ENCODE measurements at places on chromosomes 7 and 10.

DNA sequence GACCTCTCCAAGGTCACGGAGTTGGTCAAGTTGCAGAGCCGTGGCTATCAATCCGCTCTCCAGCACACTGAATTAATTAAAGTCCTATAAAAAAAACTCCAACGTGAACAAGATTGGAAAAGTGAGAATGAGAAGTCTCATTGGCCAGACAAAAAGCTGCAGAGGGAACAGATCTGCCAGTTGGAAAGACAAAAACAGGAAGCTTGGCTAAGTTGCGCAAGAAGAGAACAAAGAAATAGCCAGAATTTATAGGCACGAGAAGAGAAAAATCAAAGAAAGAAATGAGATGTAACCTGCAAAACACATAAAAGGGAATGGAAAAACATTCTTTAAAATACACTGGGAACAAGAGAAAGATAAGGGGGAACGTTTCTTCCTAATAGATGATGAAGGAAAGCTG, 45.7 kb upstream of the CRTAC1 start:
- DNase-seq = no peak

GRCh38 chr7:90972906-90973550, 291.2 kb upstream of the FZD1 start:
- DNase-seq = no peak

DNA sequence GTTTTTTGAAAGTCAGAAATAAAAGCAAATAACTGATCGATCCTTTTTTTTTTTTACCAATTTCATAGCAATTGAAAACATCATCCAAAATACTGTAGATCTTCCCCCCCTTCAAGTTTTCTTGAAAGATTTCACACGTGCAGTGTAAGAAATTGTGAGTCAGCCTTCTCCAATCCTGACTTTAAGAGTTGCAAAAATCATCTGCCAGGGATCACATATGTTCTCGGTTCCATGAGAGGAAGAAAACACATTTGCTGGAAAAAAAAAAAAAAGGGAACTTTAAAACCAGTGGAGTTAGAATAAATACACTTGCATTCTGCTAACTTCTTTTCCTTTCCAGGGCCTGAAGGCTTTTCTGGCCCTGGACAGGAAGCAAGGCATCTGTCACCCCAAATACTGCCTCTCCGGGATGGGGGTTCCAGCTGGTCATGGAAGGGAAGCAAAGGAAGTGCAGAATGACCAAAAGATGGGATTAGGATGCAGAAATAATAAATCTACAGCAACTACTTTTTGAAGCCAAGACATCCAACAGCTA, 198.4 kb upstream of the KIAA1217 start:
- no peak for DNase-seq

DNA sequence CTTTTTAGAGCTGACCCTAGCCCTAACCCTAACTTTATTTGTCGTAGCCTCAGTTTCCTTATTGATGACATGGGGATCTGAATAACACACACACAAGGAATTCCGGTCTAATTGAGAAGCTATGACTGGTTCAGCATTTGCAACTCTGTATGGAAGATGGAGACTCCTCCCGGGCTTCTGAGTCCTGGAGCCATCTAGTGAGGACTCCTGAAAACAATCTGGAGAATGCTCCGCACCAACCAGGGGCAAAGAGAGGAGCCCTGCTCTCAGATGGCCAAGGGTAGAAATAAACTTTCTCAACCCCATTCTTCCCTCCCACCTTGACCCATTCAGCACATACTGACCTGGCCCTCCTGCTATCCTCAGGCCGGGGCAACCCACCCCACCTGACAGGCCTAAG, 26.4 kb downstream of the MBL2 start:
- DNase-seq = no peak

DNA sequence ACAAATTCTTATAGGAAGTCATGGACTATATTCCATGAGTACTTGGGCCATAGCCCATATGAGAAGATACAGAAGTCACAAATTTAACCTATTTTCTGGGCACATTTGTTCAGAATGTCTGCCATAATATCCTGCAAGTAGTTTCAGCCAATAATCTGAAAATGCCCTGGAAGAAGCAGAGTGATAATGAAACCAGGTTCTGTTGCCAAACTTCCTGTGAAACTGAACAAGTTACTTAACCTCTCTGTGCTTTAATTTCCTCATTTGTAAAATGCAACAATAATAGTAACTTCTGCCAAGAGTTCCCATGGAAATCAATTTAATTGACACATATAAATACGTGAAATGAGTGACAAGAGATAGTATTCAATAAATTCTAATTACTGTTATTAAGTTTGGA, 88.8 kb downstream of the SEMA3C start:
- no peak for DNase-seq
